ENCODE measurements at places on chromosomes 16 and 17.

DNA sequence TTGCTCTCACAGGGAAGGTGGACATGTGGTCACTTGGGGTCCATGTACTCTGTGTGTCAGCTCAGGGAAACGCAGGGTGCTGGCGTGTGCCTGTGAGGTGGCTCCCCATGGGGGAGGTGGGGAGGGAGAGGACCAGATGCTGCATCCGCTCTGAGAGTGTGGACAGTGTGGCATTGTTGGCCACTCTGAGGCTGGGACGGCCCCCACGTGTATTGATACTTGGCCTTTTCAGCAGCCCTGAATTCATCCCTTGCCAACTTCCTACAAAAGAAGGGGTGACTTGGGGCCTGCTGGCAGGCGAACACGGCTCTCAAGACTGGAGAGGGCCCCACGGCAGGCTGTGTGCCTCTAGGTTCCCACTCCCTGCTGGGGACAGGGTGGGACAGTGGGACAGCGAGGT, 120.1 kb downstream of the RAB11FIP4 start:
- H3K36me3 ChIP-seq, result no peaks in the 10 kb centered on the region
- H3K27me3 ChIP-seq, result no peaks in the 10 kb centered on the region
- H3K27ac ChIP-seq, result no peak overlapping the region

GRCh38 chr17:81291662-81292061, 3.4 kb downstream of the SLC38A10 start:
- H3K27ac ChIP-seq, result peak overlapping the region; percentile 64
- peaks cover 5% of the 10 kb centered on the region for H3K36me3 ChIP-seq

GRCh38 chr17:50108556-50108955, 13.4 kb downstream of the PDK2 start:
- H3K27me3 ChIP-seq, result no peaks in the 10 kb centered on the region
- no peak overlapping the region for H3K27ac ChIP-seq
- no peak for DNase-seq
- H3K4me3 ChIP-seq, result no peak overlapping the region
- peaks cover 4% of the 10 kb centered on the region for H3K36me3 ChIP-seq
- peaks cover 3% of the 10 kb centered on the region for H3K4me1 ChIP-seq

GRCh38 chr17:83101805-83102480, 22.5 kb downstream of the METRNL start:
- H3K4me1 ChIP-seq, result peaks cover 21% of the 10 kb centered on the region
- peaks cover 9% of the 10 kb centered on the region for H3K27me3 ChIP-seq
- peak overlapping the region; percentile 78 for H3K27ac ChIP-seq

- no peak overlapping the region for H3K27ac ChIP-seq
- no peaks in the 10 kb centered on the region for H3K36me3 ChIP-seq
- H3K27me3 ChIP-seq, result no peaks in the 10 kb centered on the region
These were observed 435.5 kb downstream of the KCNJ2 start for GRCh38 chr17:70604854-70605253.

- no peaks in the 10 kb centered on the region for H3K36me3 ChIP-seq
- H3K4me1 ChIP-seq, result no peaks in the 10 kb centered on the region
- no peak overlapping the region for H3K27ac ChIP-seq
- DNase-seq, result no peak
- peaks cover 38% of the 10 kb centered on the region for H3K27me3 ChIP-seq
These were observed 10.7 kb upstream of the STAC2 start for GRCh38 chr17:39236450-39236927.

DNA sequence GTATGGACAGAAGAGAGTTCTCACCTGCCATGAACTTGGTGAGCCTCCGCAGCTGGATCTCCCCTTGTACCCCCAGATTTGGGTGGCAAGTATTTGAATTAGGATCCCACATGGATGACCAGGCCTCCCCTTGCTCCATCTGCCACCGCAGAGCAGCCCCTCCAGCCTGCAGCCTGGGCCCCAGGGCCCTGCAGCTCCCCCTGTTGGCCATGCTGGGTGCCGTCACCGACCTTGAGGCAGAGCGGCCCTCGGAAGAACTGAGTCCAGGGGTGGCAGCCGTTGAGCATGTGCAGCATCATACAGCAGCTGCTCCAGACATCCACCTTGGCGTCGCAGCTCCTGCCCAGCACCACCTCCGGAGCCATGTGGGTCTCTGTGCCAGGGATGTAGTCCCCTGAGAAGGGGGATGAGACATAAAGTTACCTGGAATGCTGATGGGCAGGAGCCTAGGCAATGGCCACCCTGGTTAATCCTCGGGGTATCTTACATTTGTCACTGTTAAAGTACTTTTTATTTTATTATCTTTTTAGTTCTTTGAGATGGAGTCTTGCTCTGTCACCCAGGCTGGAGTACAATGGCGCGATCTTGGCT, 9.0 kb upstream of the SPATA32 start:
- H3K36me3 ChIP-seq, result peaks cover 9% of the 10 kb centered on the region
- no peaks in the 10 kb centered on the region for H3K27me3 ChIP-seq
- H3K4me3 ChIP-seq, result no peak overlapping the region
- no peak for DNase-seq

- peaks cover 7% of the 10 kb centered on the region for H3K4me1 ChIP-seq
- no peak overlapping the region for H3K4me3 ChIP-seq
- H3K36me3 ChIP-seq, result no peaks in the 10 kb centered on the region
- no peak overlapping the region for H3K27ac ChIP-seq
These were observed 23.0 kb upstream of the GNA13 start for GRCh38 chr17:65079489-65079900.

DNA sequence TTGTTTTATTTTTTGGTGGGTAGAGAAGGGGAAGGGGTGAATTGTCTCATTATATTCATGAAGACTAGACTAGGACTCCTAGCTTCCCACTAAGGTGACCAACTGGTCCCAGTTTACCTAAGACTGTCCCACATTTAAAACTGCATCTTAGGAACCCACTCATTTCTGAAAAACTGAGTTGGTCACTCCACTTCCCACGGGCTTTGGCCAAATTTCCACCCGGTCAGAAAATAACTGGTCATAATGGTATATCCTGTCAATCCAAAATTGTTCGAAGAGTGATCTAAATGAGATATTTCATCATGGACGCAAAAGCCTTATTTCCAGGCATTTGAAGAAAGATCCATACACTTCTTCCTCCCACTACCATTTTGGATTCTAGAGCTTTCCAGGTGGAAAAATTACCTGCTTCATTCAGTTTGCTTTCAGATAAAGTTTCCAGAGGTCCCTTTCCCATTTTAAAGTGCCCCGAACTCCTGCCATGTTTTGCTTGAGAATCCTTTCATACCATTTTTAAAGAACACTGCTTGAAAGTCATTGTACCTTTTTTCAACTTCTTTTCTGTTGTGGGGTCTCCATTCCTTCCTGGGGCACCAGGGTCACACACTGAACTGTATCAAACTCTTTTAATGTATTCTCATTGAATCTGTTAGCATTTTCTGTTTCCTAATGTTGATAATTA, 21.8 kb upstream of the ZFHX3 start:
- H3K27ac ChIP-seq, result peak overlapping the region; percentile 79
- no peak for DNase-seq
- H3K4me1 ChIP-seq, result peaks cover 23% of the 10 kb centered on the region
- H3K36me3 ChIP-seq, result no peaks in the 10 kb centered on the region
- peaks cover 66% of the 10 kb centered on the region for H3K27me3 ChIP-seq

- no peak overlapping the region for H3K27ac ChIP-seq
- H3K36me3 ChIP-seq, result peaks cover 8% of the 10 kb centered on the region
- H3K27me3 ChIP-seq, result no peaks in the 10 kb centered on the region
- H3K4me1 ChIP-seq, result peaks cover 4% of the 10 kb centered on the region
- DNase-seq, result no peak
These were observed 52.1 kb upstream of the SLC12A3 start for GRCh38 chr16:56812884-56813283.

DNA sequence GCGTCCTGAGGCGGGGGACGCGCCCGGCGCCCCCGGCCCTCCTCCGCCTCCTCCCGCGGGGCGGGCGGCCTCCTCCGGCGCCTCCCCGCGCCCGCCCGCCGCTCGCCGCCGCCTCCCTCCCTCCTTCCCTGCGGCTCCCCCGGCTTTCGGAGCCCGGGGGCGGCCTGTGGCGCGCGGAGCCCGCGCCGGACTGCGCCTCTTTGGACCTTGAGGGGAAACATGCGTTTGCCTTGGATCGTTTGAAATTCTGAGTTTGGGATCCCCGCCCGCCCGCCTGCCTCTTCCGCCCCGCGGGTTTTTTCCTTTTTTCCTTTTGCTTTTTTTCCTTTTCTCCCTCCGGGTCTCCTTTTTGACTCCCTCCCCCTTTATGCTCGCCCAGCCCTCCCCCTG, 390 bp downstream of the ZNRF1 start:
- no peaks in the 10 kb centered on the region for H3K27me3 ChIP-seq
- peak overlapping the region; percentile 85 for H3K27ac ChIP-seq
- peak; percentile 20 for DNase-seq
- peak overlapping the region; percentile 80 for H3K4me3 ChIP-seq
- peaks cover 7% of the 10 kb centered on the region for H3K36me3 ChIP-seq

- H3K4me1 ChIP-seq, result peaks cover 9% of the 10 kb centered on the region
- H3K27me3 ChIP-seq, result peaks cover 15% of the 10 kb centered on the region
- H3K4me3 ChIP-seq, result no peak overlapping the region
- peak overlapping the region; percentile 33 for H3K27ac ChIP-seq
- no peaks in the 10 kb centered on the region for H3K36me3 ChIP-seq
These were observed 22.5 kb downstream of the DNAI2 start for GRCh38 chr17:74296548-74296936.

- peaks cover 4% of the 10 kb centered on the region for H3K27me3 ChIP-seq
- no peaks in the 10 kb centered on the region for H3K36me3 ChIP-seq
- no peaks in the 10 kb centered on the region for H3K4me1 ChIP-seq
- DNase-seq, result no peak
These were observed 11.9 kb downstream of the FSCN2 start for GRCh38 chr17:81539961-81540675.

- DNase-seq, result no peak
- no peaks in the 10 kb centered on the region for H3K27me3 ChIP-seq
- H3K36me3 ChIP-seq, result no peaks in the 10 kb centered on the region
- no peak overlapping the region for H3K27ac ChIP-seq
- H3K4me1 ChIP-seq, result peaks cover 28% of the 10 kb centered on the region
These were observed 100.7 kb downstream of the SOCS1 start for GRCh38 chr16:11155284-11155806.

DNA sequence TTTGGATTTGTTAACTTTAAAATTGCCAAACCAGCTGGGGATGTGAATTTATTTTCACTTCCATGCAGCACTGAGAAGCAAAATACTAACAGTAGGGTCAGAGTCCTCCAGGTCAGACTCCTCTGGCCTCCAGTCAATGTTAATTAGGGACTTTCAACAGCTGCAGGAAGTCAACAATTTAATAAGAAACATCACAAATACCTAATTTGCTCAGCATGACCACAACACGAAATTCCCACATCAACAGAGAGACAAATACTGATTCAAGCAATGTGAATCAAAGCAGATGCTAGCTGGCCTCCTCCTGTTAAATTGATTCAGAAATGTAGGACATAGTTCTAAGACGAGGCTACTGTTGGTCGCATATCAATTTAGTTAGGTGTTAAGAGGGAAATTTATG, 111.7 kb downstream of the ABCA8 start:
- DNase-seq, result no peak
- no peak overlapping the region for H3K4me3 ChIP-seq

DNA sequence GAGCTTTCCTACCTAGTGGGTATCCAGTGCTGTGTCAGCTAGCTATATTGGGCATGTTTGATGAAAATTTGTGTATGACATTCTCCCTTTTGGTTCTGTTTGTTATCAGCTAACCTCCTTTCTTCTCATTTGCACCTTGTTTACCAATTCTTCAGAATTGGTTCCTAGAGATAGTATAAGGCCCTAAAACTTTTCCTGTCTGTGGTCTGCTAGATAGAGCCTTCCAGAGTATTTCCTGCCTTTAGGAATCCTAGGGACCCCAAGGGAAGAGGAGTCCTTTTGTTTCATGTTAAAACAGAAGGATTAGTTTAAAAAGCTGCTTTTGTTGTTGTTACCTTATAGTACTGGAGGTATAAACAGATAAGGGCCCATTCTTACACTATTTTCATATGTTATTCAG, 11.5 kb downstream of the MAP3K3 start:
- H3K4me3 ChIP-seq, result no peak overlapping the region
- no peak overlapping the region for H3K27ac ChIP-seq
- H3K4me1 ChIP-seq, result peaks cover 2% of the 10 kb centered on the region
- no peak for DNase-seq

DNA sequence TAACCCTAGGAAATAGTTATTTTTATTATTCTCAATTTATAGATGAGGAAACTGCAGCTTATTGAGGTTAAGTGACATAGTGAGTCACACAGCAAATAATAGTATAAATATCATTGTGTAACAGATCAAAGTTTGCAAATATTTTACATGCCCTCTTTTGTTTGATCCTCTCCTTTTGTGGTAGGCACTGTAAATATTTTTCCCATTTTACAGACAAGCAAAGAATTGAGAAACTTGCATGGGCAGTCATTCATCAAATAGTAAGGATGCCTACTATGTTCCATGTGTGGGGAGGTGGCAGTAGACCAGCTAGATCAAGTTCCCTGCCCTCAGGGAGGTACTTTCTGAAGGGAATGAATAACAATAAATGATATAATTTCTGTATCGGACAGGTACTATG, 173.0 kb downstream of the PHKB start:
- no peak overlapping the region for H3K4me3 ChIP-seq
- H3K27me3 ChIP-seq, result no peaks in the 10 kb centered on the region
- no peak for DNase-seq
- H3K4me1 ChIP-seq, result no peaks in the 10 kb centered on the region
- no peak overlapping the region for H3K27ac ChIP-seq

- H3K36me3 ChIP-seq, result no peaks in the 10 kb centered on the region
- H3K27me3 ChIP-seq, result no peaks in the 10 kb centered on the region
- H3K27ac ChIP-seq, result no peak overlapping the region
These were observed 77.7 kb downstream of the KLHDC4 start for GRCh38 chr16:87687998-87688529.

DNA sequence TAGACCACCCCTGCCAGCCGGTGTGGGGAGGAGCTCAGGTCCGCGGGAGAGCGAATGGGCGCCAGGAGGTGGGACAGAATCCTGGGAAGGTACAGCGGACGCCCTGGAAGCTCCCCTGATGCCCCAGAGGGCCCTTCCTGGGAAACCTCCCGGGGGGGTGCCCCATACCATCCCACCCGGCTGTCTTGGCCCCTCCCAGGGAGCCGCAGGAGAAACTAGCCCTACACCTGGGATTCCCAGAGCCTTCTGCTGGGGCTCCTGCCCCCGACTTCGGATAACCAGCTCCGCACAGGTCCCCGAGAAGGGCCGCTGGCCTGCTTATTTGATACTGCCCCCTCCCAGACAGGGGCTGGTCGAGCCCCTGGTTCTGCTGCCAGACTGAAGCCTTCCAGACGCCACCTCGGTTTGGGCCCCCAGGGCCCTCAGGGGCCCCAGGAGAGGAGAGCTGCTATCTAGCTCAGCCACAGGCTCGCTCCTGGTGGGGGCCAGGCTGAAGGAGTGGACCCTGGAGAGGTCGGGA, 3.0 kb upstream of the CBX4 start:
- H3K27me3 ChIP-seq, result peaks cover 38% of the 10 kb centered on the region
- H3K4me1 ChIP-seq, result peaks cover 16% of the 10 kb centered on the region
- H3K36me3 ChIP-seq, result no peaks in the 10 kb centered on the region

- H3K27me3 ChIP-seq, result no peaks in the 10 kb centered on the region
- H3K4me1 ChIP-seq, result peaks cover 54% of the 10 kb centered on the region
- H3K27ac ChIP-seq, result peak overlapping the region; percentile 93
- H3K4me3 ChIP-seq, result peak overlapping the region; percentile 22
- no peak for DNase-seq
- no peaks in the 10 kb centered on the region for H3K36me3 ChIP-seq
These were observed 33.2 kb downstream of the CYTH1 start for GRCh38 chr17:78748730-78749317.

GRCh38 chr16:56848029-56848936, 16.7 kb upstream of the SLC12A3 start:
- H3K36me3 ChIP-seq, result peaks cover 7% of the 10 kb centered on the region
- no peak overlapping the region for H3K4me3 ChIP-seq
- H3K27ac ChIP-seq, result no peak overlapping the region

- DNase-seq, result no peak
- H3K27me3 ChIP-seq, result no peaks in the 10 kb centered on the region
- no peaks in the 10 kb centered on the region for H3K4me1 ChIP-seq
- H3K4me3 ChIP-seq, result no peak overlapping the region
These were observed 110.6 kb upstream of the PLCG2 start for GRCh38 chr16:81668243-81669097.
